ENCODE measurements at places on chromosomes 16 and 17.

GRCh38 chr17:30717291-30718098 is 107.0 kb downstream of the CRLF3 start:
- DNase-seq: no peak

DNA sequence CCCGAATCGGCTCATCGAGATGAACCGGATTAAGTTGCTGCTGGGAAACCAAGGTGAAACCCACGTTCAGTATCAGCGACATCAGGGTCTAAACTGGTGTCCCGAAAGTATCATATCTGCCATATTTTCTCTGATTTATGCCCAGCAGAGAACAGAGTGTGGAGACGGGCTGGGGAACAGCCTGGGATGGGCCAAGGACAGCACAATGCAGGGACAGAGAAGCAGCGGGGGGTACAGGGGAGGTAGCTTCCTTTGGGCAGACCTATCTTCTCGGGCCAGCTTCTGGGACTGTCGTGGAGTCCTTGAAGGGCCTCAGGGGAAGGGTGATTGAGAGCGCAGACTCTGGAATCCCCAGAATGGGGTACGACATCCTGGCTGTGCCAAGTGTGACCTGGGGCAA is 17.5 kb upstream of the MLKL start:
- no peak for DNase-seq

GRCh38 chr16:89599451-89599858 is 14.0 kb upstream of the DPEP1 start:
- no peak for DNase-seq

GRCh38 chr16:89573826-89574680 is 1.5 kb upstream of the CPNE7 start:
- no peak for DNase-seq

- no peak for DNase-seq
Measured at GRCh38 chr17:57966246-57966645, 11.0 kb upstream of the CUEDC1 start.

GRCh38 chr16:86117756-86118155 is 218.8 kb downstream of the IRF8 start:
- no peak for DNase-seq

Data from right cardiac atrium (tissue), 5 donors.